ENCODE measurements at places on chromosomes 12 and 14. TPM values are rescaled to one million over a fixed set of nuclear protein-coding genes. Genes with fewer than 3 reads are reported as not detected.

GRCh38 chr14:83887866-83888265 lies 1642.1 kb upstream of the FLRT2 start:
- DNase-seq = no peak

PDZRN4 gene
- 0.20 TPM for total RNA-seq

- DNase-seq = no peak
Measured at GRCh38 chr12:15535352-15535781, 213.1 kb downstream of the PTPRO start.

CLEC4C gene
- total RNA-seq = not detected

TAS2R13 gene
- total RNA-seq = 0.35 TPM

GRCh38 chr12:43973993-43974392 lies 138.1 kb downstream of the TMEM117 start:
- no peak for DNase-seq

SLCO1B3 gene
- 73.3 TPM for total RNA-seq

DNA sequence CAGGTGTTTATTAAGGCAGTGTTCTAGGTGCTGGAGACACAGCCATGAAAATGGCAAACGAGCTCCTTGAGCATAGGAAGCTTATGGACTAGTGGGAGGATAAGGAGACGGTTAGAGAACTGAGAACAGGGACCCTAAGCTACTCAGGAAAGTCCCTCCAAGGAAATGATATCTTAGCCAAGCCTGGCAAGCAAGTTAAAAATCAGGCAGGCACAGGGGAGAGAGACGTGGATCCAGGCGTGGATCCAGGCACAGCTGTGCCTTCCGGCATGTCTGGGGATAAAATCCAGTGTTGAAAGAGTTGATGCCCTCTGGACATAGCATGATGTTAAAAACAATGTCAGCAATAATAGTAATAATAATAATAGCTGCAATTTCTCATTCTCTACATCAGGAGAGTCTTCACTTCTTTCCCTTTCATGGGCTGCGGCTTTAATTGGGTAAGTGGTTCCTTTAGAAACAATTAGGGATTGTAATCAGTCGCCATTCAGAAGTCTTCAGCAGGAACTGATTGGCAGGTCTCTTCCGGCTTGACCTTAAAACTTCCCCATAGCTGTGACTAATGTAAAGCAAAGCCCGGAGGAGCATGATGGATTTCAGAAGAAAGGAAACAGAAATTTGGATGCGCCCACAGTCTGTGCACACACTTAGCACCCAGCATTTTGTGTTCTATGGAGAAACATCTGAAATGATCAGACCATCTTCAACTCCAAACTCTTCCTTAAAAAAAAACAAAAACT lies 230.2 kb downstream of the SLC41A2 start:
- no peak for DNase-seq

DNA sequence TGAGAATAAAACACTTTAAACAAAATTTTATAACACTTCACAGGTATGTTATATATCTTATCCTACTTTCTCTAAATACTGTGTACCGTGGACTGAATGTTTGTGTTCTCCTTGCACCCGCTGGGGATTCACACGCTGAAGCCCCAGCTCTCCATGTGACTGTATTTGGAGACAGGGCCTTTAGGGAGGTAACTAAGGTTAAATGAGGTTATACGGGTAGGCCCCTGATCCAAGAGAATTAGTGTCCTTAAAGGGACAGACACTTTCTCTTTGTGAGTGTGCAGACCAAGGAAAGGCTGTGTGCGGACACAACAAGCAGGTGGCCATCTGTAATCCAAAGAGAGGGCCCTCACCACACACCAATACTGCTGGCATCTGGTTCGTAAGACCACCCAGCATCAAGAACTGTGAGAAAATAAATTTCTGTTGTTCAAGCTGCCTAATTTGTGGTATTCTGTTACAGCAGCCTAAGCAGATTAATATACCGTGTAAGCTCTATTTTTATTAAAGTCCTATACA lies 70.1 kb upstream of the TTC7B start:
- DNase-seq = no peak

GRCh38 chr14:83463500-83464098 lies 1929.9 kb upstream of the SEL1L start:
- DNase-seq = no peak

- DNase-seq = no peak
Measured at GRCh38 chr14:39974036-39974435, 541.8 kb upstream of the FBXO33 start.

PRR4 gene
- total RNA-seq = 0.48 TPM

HOXC12 gene
- total RNA-seq = not detected

DNA sequence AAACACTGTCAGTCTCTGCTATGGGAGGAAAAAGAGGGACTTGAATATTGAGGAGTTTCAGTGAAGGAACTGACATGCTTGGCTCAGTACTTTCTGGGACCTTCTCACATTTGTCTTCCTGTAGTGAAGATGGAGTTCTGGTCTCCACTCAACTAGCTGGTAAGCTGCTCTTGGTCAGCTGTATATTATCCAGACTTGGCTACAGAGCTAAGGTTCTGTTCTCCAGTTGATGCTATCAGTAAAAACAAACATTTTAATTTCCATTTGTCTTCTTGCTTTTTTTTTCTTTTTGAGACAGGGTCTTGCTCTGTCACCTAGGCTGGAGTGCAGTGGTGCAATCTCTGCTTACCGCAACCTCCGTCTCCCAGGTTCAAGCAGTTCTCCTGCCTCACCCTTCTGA lies 5.3 kb downstream of the RNF34 start:
- DNase-seq = no peak

DNA sequence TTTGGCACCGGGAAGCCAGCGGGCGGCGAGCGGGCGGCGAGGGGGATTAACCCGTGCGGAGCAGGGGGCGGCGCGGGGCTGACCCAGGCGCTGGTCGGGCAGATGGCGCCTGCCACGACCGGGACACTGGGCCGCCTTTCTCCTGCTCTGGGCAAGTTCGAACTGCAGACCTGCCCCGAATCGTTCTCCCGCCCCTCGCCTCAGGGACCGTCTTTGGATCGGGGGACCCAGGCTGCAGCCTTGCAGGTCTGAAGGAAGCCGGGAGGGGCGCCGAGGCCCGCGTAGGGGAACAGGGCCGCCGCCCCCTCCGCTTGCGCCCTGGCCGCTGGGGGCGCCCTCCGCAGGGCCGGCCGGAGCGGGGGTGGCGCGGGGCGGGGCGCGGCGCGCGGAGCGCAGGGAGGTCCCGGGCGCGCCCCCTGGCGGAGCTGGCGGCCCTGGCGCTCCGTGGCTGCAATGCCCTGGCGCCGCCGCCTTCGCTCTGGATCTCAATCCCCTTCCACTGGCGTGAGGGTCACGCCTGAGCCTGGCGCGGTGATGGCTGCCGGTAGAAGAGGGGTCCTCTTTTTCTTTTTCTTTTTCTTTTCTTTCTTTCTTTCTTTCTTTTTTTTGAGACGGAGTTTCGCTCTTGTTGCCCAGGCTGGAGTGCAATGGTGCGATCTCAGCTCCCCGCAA lies 449 bp upstream of the LTBP2 start:
- peak; percentile 76 for DNase-seq

All from left lobe of liver (tissue), 2 donors.